Activated CD8-positive, alpha-beta memory T cell treated with anti-CD3 and anti-CD28 coated beads for 1 hour (primary cell): ENCODE measurements at places on chromosomes 3 and 15.
A peak's percentile ranks its signal among the peaks of the same experiment; 100 is the strongest.

GRCh38 chr3:64349551-64349950 is 124.3 kb upstream of the PRICKLE2 start:
- no peak for DNase-seq

DNA sequence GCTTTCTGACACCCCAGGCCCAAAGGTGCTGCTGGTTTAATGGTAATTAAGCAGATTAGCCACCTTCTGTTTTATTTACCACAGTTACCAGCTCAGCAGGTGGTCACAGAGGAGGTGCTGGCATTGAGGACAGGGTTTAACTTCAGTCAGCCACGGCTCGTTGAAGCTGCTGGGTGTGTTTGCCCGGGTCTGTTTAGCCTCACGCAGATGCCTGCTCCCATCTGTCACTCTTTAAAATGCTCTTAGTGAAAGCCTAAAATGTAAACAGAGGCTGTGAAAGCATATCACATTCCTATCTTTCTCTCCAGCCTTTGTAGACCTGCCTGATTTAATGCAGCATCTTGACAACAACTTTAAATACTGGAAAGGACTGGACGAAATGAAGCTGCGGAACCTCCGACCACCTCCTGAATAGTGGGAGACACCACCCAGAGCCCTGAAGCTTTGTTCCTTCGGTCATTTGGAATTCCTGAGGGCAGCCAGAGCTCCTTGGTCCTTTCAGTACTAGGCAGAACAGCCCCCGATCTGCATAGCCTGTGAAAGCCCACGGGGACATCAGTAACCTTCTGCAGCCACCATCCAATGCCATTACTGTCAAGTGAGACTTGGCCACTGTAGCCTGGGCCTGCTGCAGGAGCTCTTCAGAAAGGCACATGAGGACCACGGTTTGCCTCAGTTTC is 156.0 kb downstream of the PDE8A start:
- DNase-seq, result no peak

GRCh38 chr3:172562871-172563865 is 39.9 kb upstream of the TNFSF10 start:
- DNase-seq, result no peak

DNA sequence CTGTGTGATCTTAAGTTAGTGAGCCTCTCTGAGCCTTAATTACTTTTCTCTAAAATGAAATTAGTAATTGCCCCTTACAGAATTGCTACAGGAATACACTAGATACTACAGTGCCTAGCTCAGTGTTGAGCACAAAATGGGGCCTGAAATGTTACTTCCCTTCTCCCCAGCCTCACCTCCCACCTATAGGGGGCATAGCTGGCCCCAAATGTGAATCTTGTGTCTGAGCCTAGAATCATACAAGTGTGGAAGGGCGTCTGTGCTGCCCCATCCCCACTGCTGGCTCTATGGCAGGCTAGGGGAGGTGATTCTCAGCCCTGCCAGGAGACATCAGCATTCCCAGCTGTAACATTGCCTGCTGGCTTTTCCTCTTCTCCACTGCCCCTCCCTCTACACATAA is 42.7 kb downstream of the IFT122 start:
- DNase-seq, result no peak

DNA sequence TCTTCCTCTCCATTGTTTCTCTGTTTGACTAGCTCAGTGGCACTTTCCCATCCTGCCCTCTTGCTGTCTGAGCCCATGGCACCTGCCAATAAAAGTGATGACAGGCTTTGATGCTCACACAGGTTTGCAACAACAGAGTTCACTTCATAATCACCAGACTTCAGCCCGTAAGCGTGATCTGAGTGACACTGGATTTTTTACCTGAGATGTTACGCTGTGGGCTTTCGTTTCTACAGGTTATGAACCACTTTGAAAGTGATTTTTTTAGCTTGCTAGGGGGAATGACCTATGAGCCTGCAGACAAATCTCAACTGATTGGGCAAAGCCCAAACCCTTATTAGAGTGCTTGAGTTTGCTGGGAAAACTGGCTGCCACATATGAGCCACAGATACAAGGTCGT is 173.9 kb upstream of the ICE2 start:
- DNase-seq, result no peak

- DNase-seq, result no peak
Observed at GRCh38 chr3:115975796-115976195, 352.5 kb downstream of the GAP43 start.

DNA sequence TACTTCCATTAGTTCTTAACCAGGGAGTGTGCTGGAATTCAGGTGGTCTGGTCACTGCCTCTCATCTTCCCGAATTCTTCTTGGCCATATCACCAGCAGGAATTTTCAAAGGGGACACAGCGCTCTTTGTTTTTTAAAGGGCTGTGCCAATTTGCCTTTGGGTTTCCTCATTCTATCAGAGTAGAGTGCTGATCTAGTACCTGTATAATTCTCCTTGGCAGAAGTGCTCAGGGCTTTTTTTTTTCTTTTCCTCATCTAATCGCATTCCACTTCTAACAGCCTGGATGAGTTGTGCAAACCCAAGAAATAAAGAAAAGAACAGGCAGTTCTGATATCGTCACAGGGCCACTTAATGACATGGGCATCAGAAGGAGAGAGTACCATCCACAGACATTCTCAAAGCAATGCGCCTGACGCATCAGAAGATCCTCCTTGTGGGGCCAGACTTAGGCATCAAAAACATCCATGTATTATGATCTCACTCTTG is 121.0 kb downstream of the ASB7 start:
- DNase-seq, result no peak

- DNase-seq, result no peak
Observed at GRCh38 chr3:119149484-119149883, 3.5 kb downstream of the TEX55 start.

GRCh38 chr3:184016811-184017671 is 643 bp downstream of the ABCC5 start:
- peak; percentile 29 for DNase-seq

- no peak for DNase-seq
Observed at GRCh38 chr3:47856669-47857068, 53.7 kb downstream of the DHX30 start.

DNA sequence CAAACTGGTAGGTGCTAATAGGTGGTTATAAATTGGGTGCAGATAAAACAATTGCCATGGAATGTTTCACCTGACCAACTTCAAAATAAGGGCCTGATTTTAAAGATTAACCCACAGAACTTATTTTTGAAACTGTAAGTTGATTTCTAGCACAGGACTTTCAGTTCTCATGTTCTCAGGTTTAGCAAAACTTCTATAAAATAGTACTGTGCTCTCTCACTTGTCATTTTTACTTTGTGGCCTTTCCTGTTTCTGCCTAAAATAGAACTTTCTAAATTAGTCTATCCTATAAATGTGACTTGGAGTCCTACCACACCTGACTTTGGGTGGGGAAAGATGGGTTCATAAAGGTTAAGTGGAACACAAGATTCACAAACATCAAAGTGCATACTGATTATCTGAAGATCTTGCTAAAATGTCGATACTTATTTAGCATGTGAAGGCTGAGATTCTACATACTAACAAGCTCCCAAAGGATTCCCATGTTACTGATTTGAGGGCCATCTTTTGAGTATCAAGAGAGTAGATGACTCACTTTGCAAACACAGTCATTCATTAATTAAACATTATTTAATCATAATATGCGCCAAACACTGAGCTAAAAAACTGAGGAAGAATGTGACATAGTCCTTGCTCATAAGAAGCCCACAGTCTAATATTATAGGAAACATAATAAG is 38.6 kb downstream of the BTLA start:
- no peak for DNase-seq

DNA sequence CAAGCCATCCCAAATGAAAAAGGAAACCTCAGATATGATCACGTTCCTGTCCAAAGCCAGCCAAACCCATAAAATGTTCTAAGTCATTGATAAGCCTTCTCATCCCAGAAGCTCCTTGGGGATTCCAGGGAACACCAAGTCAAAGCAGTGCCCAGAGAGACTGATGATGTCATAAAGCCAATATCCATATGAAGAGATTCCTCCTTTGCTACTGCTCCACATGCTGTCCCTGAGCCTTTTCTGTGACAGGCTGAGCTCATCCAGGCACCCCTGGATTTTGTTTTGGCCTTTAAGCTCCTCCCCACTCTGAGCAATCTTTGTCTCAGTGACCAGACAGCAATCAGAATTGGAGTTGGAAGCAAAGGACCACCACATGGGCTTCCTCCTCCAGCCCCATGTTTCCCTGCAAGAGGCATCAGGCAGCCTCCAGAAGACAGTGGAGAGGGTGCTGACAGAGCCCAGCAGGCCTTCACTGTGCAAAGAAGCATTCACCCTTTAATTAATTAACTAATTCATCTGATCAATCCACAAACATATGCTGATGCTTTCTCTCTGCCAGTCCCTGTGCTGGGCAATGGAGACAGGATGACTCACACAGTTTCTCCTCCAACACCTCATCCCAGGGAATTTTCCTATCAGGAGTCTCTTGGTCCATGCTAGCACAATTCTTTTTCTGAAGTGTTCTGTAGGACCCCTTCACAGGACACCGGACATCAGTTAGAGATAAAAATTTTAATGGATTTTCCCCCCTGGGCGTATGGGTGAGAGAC is 25.0 kb downstream of the MEX3B start:
- DNase-seq, result no peak

DNA sequence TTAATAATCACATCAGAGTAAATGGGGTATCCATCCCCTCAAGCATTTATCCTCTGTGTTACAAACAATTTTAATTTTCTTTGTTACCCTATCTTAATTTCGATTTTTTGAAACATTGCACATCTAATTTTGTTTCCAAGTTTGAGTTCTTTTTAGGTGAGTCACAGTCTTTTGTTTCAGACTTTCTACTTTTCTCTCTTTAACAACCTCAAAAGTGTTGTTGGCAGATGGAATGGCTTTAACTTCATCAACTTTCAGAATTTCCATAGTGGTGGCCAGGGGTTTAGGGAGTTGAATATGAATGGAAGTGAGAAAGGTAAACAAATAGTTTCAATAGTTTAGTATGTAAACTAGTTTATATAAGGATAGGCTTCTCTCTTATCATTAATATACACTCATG is 223.0 kb upstream of the MLF1 start:
- DNase-seq, result no peak

GRCh38 chr3:184505076-184505878 is 56.3 kb upstream of the EPHB3 start:
- no peak for DNase-seq

GRCh38 chr3:43239755-43240154 is 46.6 kb upstream of the SNRK start:
- no peak for DNase-seq

DNA sequence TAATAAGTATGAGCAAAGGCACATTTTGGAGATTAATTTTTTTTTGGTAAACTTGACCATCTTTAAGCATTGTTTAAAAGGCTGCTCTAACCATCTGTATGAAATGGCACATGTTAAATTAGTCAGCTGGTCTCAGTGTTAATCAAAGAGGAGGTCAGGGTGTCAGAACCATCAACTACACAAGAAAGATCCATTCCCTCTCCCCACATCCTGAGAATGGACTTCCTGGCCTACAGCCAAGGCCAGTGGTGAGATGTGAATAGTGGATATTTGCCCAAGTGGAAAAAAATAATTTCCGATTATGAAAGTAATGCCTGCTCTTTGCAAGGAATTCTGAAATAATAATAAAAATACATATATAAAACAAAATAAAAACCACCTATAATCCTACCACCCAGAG is 641.7 kb downstream of the NR2F2 start:
- DNase-seq, result no peak

- no peak for DNase-seq
Observed at GRCh38 chr3:114119776-114120175, 59.1 kb downstream of the DRD3 start.

GRCh38 chr3:25834346-25834745 is 44.5 kb downstream of the OXSM start:
- no peak for DNase-seq

DNA sequence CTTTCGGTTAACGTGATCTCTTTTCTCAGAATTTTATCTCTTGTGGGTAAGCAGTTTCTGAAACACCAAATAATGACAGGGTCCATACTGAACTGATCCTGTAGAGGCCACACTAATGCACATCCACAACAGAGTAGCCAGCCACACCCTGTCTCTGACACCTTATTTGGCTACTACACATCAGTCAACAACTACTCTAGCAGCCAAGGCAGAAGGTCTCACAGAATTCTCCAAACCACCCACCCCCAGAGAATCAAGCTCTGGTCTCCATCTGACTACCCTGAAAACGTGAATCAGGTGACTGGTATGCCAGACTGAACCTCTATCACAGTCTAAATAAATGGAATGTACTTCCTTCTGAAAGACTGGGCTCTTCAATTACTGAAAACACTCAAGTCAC is 38.0 kb downstream of the EDC3 start:
- DNase-seq, result no peak

DNA sequence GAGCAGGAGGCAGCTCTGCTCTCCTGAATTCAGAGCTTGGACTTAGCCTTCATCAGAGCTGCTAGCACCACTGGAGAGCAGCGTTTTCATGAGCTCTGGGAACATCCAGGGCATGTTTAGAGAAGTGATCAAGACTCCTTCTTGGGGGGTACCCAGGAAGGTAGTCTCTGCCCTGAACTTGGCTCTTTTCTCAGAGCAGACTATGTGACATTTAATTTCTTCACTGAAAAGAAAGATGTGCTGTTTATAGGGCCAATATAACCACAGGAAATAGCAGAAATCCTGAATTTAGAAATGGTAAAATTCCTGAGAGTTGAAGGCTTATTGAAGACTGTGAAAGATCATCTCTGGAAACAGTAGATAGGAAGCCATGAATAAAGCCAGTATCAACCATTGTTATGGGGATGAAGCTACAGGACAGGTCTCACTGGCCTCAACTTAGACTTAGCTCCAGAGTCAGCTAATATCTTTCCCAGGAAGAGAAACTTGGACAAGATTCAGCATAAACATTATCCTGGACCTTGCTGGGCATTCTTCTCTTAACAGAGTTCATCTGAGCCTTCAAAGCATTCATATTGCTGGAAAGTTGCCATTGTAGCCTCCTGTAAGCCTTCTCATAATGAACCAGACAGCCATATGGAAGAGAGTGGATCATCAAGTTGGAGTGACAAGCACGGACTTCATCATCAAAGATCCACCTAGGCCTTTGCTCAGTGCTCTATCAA is 386.6 kb upstream of the THBS1 start:
- no peak for DNase-seq

GRCh38 chr3:24741506-24741905 is 246.9 kb upstream of the THRB start:
- DNase-seq, result no peak

GRCh38 chr3:63864008-63864964 is 619 bp downstream of the ATXN7 start:
- DNase-seq, result no peak

- no peak for DNase-seq
Observed at GRCh38 chr15:40567111-40567510, 2.0 kb upstream of the RPUSD2 start.

GRCh38 chr3:111595232-111595631 is at the start of gene ZBED2:
Gene ZBED2, minus strand, starts transcription at chr3:111595346. Its CDS starts 1,145 bp downstream, at chr3:111594201.
- DNase-seq, result no peak

DNA sequence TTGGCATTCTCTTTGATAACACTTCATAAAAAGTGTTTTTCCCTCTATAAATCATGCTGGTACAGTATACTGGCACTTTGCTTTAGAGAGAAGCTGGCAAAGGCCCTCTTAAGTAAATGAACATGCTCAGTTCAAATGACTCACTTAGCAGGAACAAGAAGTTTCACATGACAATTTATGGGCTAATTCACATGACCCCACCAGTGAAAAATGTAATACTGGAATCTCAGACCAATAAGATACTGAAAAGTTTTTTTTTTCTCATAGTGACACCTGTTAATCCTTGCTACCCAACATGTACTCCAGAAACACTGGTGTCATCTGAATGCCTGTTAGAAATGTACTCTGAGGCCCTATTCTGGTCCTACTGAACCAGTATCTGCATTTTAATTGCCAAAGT is 13.9 kb downstream of the BTBD1 start:
- DNase-seq, result no peak

- DNase-seq, result peak; percentile 61
Observed at GRCh38 chr15:99925661-99926461, 192.6 kb upstream of the LYSMD4 start.
